ENCODE measurements at places on chromosomes 6 and 20.

- DNase-seq = no peak
Observed at GRCh38 chr6:110468731-110469130, 7.7 kb downstream of the SLC22A16 start.

GRCh38 chr6:168607272-168608112, 166.5 kb downstream of the SMOC2 start:
- DNase-seq = no peak

DNA sequence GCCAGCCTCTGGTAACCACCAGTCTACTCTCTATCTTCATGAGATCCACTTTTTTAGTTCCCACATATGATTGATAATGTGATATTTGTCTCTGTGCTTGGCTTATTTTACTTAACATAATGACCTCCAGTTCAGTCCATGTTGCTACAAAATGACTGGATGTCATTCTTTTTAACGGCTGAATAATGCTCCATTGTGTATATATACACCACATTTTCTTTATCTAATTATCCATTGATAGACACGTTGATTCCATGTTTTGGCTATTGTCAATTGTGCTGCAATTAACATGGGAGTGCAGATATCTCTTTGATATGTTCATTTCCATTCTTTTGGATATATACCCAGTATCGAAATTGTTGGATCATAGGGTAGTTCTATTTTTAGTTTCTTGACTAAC, 89.3 kb downstream of the ATRN start:
- no peak for DNase-seq

DNA sequence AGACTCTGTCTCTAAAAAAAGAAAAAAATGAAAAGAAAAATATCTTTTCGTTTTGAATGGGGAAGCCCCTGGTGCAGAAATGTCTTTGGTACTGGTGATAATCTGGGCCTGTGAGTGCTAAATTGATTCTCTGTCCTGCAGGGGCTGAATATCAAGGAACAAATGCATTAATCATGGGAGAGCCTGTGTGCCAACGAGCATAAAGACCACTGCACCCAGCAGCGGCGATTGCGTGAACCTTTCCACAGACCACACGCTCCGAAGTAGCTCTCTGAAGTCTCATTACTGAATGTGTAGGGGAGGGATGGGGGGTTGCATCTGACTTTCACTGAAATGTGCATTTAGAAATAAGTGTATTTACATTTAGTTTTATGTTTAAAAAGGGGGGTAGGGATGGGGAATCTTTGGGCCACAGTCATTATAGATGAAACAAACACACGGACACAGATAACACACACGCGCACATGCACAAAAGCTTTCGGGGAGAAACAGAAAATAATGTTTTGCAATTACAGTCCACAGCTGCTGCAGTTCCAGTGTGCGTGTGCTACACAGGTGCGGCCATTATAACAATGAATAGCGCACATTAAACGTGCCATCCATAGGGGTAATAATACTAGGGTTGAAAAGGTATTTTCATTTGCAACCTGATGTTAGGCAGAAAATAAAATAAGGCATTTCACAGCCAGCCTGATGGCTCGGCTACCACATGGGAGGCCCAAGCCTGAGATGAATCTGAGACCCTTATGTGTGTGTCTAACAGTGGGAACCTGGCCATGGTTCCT, 154.0 kb downstream of the MBOAT1 start:
- DNase-seq = no peak

DNA sequence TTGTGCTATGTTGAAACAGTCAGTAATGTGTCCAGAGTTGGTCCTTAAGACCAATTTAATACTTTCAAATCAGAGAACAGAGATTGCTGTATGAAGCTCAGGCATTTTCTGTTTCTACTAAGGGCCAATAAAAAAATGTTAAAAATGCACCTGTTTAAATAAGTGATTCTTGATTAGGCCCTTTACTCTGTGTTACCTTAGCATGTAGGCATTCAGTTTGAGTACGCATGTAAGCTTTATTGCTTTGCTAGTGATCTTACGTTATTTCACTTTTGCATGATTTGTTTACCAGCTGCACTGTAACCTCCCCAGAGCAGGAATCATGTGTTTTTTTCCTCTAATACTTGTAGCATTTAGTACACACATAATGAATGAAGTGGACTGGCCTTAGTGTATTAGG, 61.0 kb downstream of the AFG1L start:
- no peak for DNase-seq

DNA sequence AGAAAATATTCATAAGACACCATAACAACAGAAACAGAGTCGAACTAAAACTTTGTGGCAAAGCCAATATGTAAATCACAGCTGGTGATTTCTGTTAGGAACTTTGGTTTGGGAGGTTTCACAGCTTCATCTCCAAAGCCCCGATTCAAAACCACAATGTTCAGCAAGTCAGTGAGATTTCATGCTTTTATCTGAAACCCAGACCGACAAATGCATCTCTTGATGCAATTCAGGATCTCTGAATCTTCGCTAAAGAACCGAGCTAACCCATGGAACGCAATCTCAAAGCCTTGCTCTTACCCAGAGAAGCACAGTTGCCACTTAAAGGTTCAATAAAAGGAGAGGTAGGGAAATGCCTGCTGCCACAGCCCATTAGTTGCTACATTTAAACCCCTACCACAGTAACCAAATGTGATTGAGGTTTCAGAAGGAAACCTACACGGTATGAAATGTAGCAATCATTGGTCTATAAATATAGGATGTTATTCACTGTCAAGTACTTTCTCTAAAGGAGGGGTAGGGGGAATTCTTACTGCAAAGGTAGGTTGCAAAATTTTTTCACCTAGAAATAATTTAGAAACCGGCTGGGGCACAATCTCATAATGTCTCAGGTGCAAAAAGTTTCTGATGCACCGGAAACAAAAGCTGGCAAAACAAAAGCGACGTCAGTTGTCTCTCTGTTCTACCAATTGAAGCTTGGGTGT, 381.0 kb upstream of the ARID1B start:
- no peak for DNase-seq

GRCh38 chr6:52642368-52642767, 28.5 kb upstream of the TMEM14A start:
- no peak for DNase-seq
